ENCODE measurements at places on chromosomes 7 and 10. TPM values are rescaled to one million over a fixed set of nuclear protein-coding genes. Genes with fewer than 3 reads are reported as not detected.
A peak's percentile ranks its signal among the peaks of the same experiment; 100 is the strongest.

GRCh38 chr10:31730776-31731175 lies 197.9 kb downstream of the ARHGAP12 start:
- no peak for DNase-seq

GRCh38 chr7:142303650-142304049 lies 45.8 kb upstream of the PRSS58 start:
- DNase-seq: no peak

Gene CRYGN
- total RNA-seq: 0.39 TPM

Gene CPA5
- total RNA-seq: 9.4 TPM

Gene GARIN1A
- 3.6 TPM for total RNA-seq

DNA sequence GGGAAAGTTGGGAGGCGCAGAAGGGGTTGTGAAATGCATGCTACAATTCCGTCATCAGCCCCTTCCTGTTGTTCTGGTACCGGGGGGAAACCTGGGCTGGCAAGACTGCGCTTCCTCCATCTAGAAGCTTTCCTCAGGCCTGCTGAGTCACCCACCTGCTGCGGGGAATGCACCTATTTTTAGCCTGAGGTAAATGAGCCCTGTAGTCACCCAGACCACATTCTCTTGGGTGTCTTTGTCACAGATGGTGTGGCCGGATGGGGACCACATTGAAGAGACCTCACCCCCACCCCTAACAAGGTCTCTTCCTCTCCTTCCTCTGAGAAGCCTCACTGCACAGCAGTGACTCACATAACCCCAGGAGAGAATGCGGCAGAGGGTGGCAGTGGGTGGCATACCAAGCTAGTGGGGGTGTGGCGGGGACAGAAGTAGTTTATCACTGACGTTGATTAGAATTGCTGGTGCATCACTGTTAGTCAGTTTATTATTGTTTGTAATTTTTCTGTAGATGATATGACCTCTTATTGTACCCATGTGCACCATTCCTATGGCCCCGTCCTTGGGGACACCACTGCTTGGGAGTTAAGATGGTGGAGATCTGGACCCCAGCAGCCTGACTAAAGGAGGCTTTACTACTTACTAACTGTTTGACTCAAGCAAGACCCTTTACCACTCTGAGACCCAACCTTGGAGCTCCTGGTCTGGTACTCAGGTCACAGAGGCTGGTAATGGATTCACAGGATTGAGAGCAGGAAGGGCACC lies 83.0 kb upstream of the DUSP5 start:
- DNase-seq: peak; percentile 58

Data from naive thymus-derived CD8-positive, alpha-beta T cell (primary cell).